ENCODE measurements at places on chromosomes 2 and 18.

- no peak for DNase-seq
These were observed 225.1 kb downstream of the TMEM182 start for GRCh38 chr2:102986826-102987490.

DNA sequence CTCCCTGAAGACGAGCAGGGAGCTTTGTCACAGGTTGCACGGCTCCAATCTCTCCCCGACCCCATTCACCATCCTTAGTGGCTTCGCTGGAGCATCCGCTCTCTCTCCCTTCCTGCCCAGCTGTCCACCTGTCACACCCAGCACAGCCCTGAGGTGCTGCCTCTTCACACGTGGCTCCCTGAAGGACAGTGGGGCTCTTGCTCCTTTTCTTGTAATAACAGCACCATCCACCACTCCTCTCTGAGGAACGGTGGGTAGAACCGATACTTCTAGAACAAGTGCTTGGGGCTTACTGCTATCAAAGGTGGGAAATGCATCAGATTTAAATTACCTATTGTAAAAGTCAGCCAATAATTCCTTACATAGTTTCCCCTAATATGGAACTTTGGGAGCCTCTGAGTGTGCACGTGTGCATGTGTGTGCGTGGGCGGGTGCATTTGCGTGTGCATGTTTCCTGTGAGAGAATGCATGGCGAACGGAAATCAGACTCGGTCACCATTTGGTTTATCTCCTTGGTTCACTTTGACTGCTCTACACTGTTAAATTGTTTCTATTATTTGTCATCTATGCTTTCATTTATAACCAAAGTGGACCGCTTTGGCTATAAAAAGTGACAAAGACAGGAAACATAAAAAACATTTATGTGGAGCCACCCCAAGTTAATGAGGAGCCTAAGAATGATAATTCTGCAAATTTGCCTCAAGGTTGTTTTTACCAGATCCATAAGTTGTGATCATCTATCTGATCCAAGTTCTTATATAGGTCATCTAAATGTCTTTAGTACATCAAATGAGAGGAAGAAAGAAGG is 39.1 kb downstream of the KLHL29 start:
- no peak for DNase-seq

- DNase-seq, result no peak
These were observed 23.7 kb downstream of the TBC1D8 start for GRCh38 chr2:101127319-101128056.

DNA sequence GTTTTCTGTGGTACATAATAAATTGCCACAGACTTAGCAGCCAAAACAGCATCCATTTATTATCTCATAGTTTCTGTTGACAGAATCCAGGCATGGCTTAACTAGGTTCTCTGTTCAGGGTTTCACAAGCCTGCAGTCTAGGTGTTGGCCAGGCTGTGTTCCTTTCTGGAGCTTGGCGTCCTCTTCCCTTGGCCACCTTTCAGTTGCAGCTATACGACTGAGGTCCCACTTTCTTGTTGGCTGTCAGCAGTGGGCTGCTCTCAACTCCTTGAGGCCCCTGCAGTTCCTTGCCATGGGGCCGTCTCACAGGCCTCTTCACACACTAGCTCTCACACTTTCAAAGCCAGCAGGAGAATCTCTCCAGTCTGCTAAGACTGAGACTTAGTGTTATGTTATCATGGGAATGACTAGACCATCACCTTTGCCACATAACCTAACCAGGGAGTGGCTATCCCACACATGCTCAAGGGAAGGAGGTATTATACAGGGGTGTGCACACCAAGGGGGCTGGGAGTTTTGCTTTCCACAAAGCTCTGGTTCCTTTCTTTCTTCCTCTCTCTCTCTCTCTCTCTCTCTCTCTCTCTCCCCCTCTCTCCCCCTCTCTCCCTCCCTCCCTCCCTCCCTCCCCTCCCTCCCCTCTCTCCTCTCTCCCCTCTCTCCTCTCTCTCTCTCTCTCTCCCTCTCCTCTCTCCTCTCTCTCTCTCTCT is 15.8 kb downstream of the RIOK3 start:
- DNase-seq, result no peak

GRCh38 chr2:60385648-60386047 is 167.8 kb downstream of the BCL11A start:
- peak; percentile 69 for DNase-seq

DNA sequence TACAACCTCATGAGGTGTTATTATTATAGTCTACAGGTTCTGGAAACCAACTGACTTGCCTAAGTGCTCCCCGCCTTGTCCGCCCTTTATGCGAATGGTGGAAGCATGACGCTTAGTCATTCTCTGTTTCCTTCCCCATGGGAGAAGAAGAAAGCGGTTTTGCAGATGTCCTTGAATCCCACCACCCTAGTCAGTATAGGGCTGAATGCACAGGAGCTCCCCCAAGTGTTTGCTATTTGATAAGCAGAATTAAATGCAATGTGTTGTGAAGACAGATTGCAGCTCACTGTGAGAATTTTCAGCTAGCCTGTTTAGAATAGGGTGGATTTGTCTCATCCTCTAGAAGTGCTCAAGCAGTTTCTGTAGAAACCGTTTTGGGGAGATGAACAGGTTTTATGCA is 652.0 kb downstream of the DCC start:
- no peak for DNase-seq

DNA sequence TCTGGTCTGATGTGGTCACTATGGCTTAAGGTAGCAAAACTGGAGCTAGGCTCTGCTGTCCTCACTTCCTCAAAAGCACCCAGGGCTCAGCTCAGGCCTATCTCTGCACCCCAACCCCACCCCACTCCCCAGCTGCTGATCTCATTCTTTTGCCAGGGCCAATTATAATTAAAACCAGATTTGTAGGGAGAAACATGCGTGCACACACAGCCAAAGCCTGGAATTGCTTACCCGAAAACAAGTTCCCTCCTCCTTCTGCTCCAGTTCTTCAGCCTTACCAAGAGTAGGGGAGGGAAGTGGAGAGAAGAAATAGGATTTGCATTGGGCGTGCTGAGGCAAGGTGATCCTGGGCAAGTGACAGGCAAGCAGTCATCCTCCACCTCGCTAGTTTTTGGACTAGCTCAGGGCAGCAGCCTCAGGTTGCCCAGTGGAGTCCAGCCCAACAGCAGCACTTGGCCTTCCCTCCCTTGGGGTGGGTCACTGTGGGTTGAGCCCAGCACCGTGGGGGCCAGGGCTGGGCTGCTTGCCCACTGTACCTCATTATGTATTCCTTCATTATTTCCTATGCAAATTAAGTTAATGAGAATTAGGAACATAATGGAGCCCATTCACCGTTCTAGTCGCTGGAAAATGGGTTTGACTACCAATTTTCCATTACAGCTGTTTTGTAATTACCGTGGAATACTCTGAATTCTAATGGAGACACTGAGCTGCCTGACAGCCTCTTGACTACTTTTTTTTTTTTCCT is 199.1 kb upstream of the CELF4 start:
- no peak for DNase-seq

DNA sequence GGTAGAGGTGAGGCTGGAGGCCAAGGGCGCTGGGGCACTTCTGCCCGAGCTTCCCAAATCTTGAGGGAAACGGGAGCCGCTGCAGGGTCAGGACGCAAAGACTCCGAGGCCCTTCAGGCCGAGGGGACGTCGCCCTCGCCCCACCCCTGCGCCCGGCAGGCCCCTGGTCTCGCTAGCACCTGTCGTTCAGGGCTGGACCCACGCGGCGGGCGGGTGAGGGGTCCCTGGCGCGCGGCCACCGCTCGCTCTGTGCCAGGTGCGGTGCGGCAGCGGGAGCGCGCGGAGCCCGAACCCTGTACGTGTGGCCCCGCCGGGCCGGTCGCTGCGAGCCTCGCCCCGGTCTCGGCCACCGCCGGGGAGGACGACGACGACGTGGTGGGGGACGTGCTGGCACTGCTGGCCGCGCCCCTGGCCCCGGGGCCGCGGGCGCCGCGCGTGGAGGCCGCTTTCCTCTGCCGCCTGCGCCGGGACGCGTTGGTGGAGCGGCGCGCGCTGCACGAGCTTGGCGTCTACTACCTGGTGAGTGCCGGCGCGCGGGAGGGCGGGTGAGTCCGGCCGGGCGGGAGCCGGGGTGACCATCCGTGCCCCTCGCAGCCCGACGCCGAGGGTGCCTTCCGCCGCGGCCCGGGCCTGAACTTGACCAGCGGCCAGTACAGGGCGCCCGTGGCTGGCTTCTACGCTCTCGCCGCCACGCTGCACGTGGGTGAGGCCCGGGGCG is 4.9 kb downstream of the ERFE start:
- no peak for DNase-seq

GRCh38 chr2:121246704-121247255 is 38.2 kb downstream of the TFCP2L1 start:
- DNase-seq, result no peak

- no peak for DNase-seq
These were observed 68.0 kb upstream of the NETO1 start for GRCh38 chr18:72935744-72936143.

DNA sequence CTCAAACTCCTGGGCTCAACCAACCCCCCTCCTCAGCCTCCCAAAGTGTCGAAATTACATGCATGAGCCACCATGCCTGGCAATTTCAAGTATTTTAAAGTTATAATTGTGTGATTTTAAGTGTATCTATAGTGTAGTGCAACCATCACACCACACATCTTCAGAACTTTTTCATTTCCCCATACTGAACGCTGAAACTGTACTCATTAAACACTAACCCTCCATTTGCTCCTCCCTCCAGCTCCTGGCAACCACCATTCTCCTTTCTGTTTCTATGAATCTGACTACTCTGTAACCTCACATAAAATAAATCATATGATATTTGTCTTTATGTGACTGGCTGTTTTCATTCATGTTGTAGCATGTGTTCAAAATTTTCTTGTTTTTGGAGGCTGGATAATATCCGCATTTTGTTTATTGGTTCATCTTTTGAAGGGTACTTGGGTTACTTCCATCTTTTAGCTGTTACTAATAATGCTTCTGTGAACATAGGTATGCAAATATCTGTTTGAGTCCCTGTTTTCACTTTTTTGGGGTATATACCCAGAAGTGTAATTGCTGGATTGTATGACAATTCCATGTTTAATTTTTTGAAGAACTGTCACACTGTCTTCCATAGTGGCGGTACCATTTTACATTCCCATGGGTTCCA is 188.2 kb downstream of the PLCL1 start:
- no peak for DNase-seq

DNA sequence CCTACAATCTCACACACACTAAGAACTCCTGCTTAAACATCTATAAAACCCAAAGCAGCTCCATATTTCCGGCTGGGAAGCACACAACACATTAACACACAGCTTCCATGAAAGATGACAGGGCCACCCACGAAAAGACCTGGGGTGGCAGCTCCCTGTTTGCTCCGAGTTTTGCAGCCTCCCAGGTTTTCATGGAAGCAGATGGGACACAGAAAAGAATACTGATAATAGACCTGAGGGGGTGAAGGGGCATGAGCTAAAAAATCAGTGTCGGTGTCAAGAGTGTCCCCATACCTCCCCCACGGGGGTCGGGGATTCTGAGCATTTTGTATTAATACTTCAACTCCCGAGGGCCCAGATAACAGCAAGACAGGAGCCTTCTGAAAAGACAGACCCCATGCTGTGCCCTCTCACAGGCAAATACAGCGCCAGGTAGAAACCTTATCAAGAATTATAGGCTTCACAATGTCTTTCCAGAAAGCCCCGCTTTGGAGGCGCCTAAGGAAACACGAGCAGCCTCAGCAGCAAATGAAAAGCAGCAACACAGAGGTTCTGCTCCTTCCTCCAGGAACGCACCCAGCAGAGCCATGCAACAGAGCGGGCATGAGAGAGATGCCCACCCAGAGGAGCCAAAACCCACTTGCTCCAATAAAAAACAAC is 50.5 kb downstream of the ZNF516 start:
- no peak for DNase-seq

DNA sequence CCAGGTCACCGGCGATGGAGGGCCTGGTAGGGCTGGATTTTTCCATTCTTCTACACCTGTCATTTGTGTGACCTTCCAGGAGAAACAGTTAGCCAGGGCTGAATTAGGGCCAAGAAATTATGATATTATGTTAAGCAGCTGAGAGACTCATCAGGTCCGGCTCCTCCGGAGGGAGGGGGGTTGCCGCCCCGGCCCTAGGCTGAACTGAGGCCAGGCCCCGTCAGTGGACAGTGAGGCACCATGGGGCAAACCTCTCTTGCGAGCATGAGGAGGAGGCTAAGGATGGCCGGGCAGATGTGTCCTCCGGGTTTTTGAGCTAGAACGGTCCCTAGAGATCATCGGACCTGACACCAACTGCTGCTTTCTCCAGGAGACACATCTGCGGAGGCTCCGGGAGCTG is 150.1 kb downstream of the SOX11 start:
- no peak for DNase-seq

DNA sequence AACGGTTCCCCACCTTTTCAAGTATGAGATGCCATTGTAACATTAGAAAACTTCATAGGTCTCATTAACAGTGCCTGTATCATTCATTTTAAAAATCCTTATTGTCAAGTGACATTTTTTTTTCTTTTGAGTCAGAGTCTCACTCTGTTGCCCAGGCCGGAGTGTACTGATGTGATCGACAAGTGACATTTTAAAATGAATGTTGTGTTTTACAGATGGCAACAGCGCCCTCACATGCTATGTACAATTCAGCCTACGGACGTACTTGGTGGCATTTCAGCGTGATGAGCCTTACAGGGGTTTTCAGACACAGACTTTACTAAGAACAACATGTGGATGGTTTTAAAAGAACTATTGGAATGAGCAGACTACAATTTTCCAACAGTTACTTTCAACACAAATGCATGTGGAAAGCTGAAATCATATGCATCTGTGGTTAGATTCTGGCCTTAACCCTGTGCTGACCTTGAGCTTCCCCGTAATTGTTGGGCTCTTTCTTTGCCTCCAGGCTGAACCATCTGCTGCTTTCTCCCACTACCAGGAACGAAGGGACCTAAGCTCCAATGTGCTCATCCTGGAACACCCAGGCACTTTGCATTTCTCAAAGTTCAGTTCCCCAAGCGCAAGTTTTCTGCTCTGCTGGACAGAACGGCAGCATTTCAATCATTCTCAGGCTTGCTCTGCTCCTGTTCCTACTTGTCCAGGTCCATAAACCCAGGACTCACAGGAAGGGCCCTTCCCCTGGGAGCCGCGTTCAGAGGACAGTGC is 119.9 kb upstream of the NDUFV2 start:
- DNase-seq, result peak; percentile 70

GRCh38 chr2:10810202-10811161 is 2.1 kb downstream of the PDIA6 start:
- DNase-seq, result peak; percentile 59

Measured in mesenchymal stem cell (in vitro differentiated cells and primary cell).